ENCODE measurements at places on chromosomes 7 and 10. TPM values are rescaled to one million over a fixed set of nuclear protein-coding genes. Genes with fewer than 3 reads are reported as not detected.
A peak's percentile ranks its signal among the peaks of the same experiment; 100 is the strongest.

The NKX1-2 gene
- total RNA-seq: 0.48 TPM

DNA sequence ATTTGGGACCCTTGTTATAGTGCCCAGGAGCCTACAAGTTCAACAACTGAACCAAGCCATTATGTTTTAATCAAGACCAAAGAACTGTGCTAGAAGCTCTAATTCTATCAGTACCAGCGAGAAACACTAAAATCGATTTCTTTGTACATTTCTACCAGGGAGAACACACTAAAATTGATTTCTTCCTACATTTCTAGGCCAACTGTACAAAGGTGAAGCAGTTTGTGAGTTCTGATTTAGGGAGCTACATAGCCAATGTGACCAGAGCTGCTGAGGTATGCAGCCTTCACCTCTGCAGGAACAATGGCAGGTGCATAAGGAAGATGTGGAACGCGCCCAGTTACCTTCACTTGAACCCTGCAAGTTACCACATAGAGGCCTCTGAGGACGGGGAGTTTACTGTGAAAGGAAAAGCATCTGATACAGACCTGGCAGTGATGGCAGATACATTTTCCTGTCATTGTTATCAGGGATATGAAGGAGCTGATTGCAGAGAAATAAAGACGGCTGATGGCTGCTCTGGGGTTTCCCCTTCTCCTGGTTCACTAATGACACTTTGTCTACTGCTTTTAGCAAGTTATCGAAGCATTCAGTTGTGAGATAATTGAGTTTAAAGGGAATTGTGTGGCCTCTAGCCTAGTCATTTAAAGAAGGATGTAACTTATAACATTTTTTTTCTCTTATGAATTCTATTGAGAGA, 31.7 kb downstream of the HYAL4 start:
- no peak for DNase-seq

DNA sequence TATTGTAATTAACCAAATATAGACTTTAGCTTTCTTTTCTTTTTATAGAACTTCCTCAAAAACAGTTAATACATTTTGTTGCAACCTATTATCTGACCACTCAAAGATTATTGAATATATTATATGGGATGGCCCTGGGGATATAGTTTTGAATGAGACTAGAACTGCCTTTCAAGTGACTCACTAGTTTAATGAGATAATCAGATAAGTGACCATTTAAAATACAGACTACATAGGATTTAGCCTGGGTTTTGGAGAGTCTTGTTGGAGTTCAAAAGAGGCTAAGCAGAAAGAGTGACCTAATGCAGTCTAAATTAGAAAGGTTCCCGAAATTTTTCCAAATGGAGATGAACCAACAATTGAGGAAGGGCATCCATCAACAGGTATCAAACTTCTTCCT, 305.2 kb upstream of the ETV1 start:
- no peak for DNase-seq

The COL1A2 gene
- 17.0 TPM for total RNA-seq

- peak; percentile 53 for DNase-seq
These were observed 400.7 kb upstream of the MKI67 start for GRCh38 chr10:128526791-128527375.
